ENCODE measurements at places on chromosomes 11 and 22.

GRCh38 chr11:67614730-67615714, 8.3 kb downstream of the NDUFV1 start:
- peak; percentile 48 for DNase-seq

- no peak for DNase-seq
Observed at GRCh38 chr11:94662065-94662779, 95.1 kb downstream of the PIWIL4 start.

- no peak for DNase-seq
Observed at GRCh38 chr11:67558084-67558772, 25.4 kb upstream of the GSTP1 start.

- no peak for DNase-seq
Observed at GRCh38 chr11:3954448-3955298, 99.2 kb downstream of the STIM1 start.

GRCh38 chr11:119789766-119790407, 60.9 kb upstream of the NECTIN1 start:
- DNase-seq, result no peak

DNA sequence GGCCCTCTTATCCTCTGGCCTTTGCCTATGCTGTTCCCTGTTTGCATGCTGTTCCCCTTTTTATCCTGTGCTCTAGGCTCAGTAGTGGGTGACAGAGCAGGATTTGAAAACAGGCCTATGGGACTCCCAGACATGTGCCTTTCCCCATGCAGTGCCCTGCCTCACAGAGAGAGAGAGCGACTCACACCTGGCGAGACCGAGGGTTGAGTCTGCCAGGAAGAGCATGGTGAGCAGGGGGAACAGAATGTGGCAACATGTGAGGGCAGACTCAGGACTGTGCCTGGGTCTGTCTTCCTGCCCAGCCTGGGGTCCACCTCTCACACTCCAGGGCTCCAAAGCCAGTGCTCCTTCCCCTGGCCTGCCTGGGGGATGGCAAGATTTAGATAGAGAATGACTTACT, 75.0 kb downstream of the NFAM1 start:
- no peak for DNase-seq

DNA sequence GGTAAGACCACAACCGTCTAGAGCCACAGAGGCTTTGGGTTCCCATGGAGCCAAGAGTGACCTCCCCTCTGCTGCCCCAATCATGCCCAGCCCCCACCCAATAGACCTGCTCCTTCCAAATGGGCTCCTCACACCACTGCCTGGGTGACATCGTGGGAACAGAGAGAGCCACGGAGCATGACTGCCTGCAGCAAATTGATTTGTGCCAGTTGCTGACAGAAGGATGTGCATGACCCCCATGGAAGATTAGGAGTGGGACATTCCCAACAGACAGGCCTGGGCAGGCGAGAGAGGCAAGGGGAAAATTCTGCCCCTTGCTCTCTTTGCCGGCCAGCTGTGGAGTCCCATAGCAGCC, 88.5 kb downstream of the TENM4 start:
- no peak for DNase-seq

DNA sequence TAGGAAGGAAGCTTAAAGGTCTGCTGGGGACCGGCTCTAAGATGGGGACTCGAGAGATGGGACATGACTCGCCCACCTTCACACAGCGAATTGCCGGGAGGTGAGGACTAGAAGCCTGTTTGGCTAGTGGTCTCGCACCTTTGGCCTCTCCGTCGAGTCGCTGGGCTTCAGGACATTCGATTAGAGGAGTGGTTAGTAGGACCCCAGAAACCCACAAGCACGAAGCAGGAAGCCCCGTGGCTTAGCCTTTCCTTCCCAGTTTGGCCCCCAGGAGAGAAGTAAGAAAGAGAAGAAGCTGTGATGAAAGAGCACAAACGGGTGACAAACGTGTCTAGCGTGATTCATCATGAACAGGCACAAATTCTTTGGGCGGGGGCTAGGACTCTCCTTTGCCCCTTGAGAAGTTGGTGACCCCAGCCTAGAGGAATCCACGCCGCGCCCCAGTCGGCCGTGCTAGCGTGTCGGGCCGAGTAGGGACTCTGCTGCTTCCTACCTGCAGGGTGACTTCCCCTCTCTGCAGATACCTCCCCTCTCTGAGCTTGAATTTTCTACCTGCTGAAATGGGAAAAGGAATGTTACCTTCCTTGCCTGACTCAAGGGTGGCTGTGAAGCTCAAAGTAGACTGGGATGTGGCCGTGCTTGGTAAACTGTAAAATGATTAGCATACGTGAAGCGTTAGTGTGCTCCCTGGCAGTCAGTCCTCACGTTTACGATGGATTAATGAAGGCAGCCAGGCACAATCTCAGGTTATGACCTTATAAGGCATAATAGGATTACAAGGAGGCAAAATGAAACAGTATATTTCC, 1.1 kb upstream of the ADM start:
- DNase-seq, result no peak

GRCh38 chr11:90614318-90614717, 391.5 kb upstream of the CHORDC1 start:
- no peak for DNase-seq

- no peak for DNase-seq
Observed at GRCh38 chr11:125138966-125139365, 25.6 kb upstream of the PKNOX2 start.

- no peak for DNase-seq
Observed at GRCh38 chr11:121930004-121930965, 185.7 kb downstream of the BLID start.

DNA sequence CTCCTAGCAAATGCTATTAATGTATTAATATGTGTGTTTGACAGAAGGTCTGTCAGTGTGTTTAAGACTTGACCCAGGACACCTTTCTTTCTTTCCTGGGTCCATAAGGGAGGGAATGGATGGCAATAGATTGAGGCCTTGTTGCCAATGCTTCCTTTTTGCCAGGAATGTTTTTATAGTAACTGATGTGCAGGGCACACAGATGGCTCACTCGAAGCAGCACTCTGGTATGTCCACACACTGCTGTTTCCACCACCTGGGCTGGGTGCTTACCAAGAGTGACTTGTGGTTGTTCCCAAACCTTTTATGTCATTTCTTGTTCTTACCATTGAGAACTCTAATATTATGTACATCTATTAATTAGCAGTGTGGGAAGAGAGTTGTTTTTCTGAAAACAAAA, 396.9 kb upstream of the SYN3 start:
- no peak for DNase-seq
